Gastroesophageal sphincter (tissue), 4 donors: ENCODE measurements at places on chromosomes 1 and 21. TPM values are rescaled to one million over a fixed set of nuclear protein-coding genes. Genes with fewer than 3 reads are reported as not detected.

DNA sequence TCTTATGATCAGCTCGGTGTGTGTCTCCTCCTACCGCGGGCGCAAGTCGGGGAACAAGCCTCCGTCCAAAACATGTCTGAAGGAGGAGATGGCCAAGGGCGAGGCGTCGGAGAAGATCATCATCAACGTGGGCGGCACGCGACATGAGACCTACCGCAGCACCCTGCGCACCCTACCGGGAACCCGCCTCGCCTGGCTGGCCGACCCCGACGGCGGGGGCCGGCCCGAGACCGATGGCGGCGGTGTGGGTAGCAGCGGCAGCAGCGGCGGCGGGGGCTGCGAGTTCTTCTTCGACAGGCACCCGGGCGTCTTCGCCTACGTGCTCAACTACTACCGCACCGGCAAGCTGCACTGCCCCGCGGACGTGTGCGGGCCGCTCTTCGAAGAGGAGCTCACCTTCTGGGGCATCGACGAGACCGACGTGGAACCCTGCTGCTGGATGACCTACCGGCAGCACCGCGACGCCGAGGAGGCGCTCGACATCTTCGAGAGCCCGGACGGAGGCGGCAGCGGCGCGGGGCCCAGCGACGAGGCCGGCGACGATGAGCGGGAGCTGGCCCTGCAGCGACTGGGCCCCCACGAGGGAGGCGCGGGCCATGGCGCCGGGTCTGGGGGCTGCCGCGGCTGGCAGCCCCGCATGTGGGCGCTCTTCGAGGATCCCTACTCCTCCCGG, 1.5 kb downstream of the KCNC4 start:
- no peak for ATAC-seq

- ATAC-seq, result no peak
Measured at GRCh38 chr21:45555251-45555556, 13.0 kb upstream of the SLC19A1 start.

The REN gene
- total RNA-seq, result not detected

DNA sequence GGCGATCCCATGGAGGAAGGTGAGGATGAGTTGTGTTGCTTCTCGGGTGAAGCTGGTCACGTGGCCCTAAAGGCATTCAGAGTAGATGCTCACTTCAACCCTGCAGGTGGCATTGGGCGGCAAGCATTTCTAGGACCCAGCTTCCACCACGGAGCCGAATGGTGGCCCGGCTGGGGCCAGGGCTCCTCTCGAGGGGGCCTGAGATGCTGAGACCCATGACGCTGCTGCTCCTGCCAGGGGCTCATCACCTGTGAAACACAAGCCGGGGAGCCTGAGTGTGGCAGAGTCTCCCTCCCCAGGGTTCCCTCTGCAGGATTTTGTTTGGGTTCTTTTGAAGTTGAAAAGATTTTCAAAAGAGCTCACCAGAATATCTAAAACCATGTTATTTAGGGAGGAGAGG, 41.2 kb downstream of the ABCG1 start:
- no peak for ATAC-seq

The GABRD gene
- total RNA-seq, result not detected

GRCh38 chr1:97907886-97908285, 12.9 kb downstream of the DPYD start:
- no peak for ATAC-seq

- no peak for ATAC-seq
Measured at GRCh38 chr1:167904652-167905130, 9.2 kb downstream of the ADCY10 start.

The MRPS21 gene
- 36.0 TPM for total RNA-seq

- no peak for ATAC-seq
Measured at GRCh38 chr1:86082183-86082582, 74.4 kb downstream of the COL24A1 start.

The HAPLN2 gene
- total RNA-seq, result 3.0 TPM

DNA sequence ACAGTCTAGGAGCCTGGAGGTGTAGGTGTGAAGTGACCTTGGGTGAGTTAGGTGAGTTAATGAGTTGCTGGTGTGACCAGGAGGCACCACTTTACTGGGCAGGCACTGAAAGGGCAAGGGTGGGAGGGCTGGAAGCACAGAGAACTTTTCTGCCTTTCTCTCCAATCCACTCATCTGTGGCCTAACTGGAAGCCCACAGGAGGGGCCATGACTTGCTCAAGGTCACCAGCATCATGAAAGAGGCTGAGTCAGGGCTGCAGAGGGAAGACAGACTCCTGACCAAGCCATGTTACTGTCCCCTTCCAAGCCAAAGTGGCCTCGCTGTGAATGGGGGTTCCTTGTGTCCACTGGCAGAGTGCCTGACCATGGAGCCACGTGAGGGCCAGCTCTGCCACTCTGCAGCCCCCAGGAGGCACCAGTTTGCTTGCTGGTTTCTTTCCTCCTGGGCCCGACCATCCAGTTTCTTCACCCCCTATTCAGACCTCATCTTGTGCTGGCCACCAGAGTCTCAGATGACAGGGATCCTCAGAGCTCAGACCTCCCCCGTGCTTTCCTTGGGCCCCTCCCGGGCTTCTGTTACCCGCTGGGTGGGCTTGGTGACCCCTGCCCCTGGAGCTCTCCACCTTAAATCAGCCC, 4.3 kb upstream of the BSND start:
- ATAC-seq, result no peak

GRCh38 chr1:14435368-14436023, 163.0 kb upstream of the KAZN start:
- no peak for ATAC-seq

- ATAC-seq, result no peak
Measured at GRCh38 chr1:82377201-82377884, 576.6 kb downstream of the ADGRL2 start.
